NCI-H510A treated with DMSO at 0.1 percent for 48 hours (cell line): ENCODE measurements at places on chromosomes 3 and 15.

DNA sequence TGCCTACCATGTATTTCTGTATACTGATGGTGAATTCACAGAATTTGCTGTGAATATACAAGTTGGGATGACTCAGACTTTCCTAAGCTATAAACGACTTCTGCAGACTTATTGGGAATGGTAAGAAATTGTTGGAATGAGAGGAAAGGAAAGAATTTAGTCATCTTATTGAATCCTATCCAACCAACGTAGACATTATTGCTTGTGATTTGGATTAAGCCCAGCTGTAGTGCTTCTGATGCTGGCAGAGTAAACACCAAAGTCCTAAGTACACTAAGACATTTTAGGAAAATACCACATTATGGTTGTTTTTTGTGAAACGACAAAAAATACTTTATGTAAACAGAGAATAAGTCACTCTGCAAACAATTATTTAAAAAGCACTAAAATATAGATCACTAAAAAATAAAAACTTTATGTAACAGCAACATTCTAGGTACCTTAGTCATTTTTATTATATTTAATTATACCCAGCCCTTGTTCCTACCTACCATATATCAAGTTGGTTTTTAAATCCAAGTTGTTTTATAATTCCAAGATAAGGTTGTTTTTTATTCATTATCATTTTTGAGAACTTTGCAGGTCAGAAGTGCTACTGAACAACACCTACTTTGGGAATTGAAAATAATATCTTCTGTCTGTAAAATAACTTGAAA lies 99.2 kb upstream of the MLF1 start:
- no peak for DNase-seq

- no peak for DNase-seq
Observed at GRCh38 chr3:189312866-189313265, 141.1 kb downstream of the TPRG1 start.

- DNase-seq, result peak; percentile 2
Observed at GRCh38 chr15:73716417-73716816, 32.2 kb downstream of the CD276 start.

DNA sequence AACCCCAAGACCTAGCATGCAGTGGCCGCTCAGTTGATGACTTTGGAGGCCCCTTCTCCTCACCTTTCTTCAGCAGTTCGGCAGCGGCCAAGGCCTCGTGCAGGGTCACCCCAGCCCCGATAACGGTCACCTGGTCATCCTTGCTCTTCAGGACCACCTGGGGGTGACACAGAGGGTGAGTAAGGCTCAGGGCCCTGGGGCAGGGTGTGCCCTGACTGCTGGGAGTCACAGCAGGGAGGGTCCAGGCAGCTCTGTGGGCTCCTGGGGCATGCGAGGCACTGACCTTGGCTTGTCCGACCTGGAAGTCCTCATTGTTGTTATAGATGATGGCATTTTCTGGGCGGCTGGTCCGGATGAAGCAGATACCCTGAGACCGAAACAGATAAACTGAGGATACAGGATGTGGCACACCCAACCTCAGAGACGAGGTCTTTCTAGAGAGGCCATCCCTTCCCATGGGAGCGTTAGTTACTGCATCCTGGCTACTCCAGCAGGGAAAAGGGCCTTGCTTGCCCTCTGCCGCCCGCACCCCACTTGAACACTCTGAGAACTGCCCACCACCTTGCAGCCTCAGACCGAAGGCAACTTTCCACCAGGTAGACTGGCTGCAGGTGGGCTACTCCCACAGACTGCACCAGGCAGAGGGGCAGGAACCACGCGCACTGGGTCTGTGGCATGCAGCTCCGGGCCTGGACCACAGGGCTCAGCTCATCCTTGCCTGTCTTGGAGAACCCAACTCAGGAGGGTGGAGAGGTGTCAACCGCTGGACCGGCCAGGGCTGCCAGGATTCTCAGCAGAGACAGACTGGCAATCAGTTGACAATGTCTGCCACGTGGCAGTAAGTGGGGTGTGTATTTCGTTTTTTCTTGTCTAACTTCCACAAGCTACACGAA lies 27.6 kb downstream of the TKT start:
- no peak for DNase-seq

GRCh38 chr3:141228395-141228794 lies 3.2 kb upstream of the PXYLP1 start:
- peak; percentile 29 for DNase-seq

- no peak for DNase-seq
Observed at GRCh38 chr3:116963802-116964201, 254.2 kb downstream of the TUSC7 start.

DNA sequence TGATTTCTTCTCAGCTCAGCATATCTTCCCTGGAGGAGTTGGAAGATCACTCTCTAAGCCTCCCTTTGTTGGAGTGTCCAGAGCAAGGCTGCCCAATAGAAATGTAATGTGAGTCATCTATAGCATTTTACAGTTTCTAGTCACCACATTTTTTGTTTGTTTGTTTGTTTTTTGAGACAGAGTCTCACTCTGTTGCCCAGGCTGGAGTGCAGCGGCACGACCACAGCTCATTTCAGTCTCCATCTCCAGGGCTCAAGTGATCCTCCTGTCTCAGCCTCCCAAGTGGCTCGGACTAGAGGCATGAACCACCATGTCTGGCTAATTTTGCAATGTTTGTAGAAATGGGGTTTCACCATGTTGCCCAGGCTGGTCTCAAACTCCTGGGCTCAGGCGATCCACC lies 21.3 kb downstream of the KLHL6 start:
- DNase-seq, result no peak

DNA sequence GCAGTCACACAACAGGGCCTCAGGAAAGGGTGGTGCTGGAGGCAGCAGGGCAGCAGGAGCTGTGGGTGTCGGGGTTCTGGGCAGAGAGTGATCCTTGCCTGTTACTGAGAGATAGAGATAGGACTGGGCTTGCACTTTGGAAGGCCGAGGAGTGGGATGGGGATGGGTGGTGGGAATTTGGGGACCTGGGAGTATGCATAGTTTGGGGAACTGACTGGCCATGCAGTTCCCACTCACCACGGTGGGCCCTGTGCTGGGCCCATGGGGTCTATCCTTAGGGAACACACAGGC lies 192.5 kb upstream of the LINGO1 start:
- DNase-seq, result no peak

GRCh38 chr15:41990691-41991090 lies 18.3 kb upstream of the EHD4 start:
- DNase-seq, result no peak

GRCh38 chr15:70014860-70015490 lies 82.7 kb downstream of the TLE3 start:
- peak; percentile 61 for DNase-seq

- DNase-seq, result no peak
Observed at GRCh38 chr3:160435747-160436146, 13.8 kb downstream of the TRIM59 start.

DNA sequence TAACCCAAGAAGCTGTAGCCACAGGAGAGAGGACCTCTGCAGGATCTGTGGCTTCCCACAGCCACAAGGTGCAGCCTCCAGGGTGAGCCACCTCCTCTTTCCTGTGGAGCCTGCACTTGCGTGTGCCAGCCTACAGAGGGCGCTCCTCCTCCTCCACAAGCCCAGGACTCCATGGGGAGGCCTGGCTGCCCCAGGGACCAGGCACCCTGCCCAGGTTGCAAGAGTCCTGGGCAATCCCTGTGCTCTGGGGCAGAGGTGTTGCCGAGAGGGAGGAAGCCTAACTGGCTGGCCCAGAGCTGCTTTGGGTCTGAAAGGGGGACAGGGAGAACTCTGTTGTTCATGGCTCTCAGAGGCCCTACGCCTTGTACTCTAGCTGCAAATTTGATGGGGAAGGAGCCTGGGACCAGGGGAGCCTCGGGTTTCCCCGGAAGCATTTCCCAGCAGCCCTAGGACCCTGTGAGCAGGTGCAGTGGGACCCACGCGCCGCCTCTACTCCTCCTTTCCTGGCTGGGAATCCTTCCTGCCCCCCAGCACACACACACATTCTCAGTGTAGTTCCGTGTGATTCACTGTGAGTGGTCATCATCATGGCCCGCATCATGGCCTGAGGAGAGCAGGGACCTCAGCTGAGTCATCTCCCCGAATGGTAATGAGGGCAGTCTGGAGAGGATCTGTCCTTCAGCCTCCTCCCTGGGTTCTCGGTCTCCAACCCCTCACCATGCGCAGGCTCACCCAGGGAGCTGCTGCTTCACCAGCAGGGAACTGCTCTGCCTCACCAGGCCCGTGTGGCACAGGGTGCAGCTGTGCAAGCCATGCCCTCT lies 24.3 kb downstream of the TBC1D21 start:
- peak; percentile 4 for DNase-seq

DNA sequence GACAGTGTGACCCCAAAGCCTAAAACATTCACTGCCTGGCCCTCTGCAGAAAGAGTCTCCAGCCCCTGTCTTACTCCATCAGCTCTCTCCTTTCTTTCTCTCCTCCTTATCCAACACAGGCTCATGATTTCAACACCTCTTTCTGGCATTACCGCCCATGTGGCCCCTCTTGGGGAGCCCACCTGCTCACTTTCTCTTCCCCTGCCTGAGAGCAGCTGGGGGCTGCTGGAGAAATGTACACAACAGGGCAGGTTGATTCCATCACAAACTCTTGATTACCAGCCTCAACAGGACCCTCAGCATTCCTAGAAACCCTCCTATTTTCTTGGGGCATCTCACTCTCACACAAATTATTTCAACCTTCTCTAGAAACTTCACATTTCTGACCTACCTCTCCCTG lies 98.3 kb downstream of the ABHD5 start:
- DNase-seq, result no peak

GRCh38 chr3:197520311-197521276 lies 35.2 kb downstream of the BDH1 start:
- DNase-seq, result no peak

GRCh38 chr3:16177382-16177781 lies 2.9 kb downstream of the GALNT15 start:
- no peak for DNase-seq

GRCh38 chr3:189502676-189503257 lies 128.4 kb upstream of the TP63 start:
- DNase-seq, result no peak

GRCh38 chr3:117252208-117252607 lies 542.6 kb downstream of the TUSC7 start:
- DNase-seq, result peak; percentile 45

DNA sequence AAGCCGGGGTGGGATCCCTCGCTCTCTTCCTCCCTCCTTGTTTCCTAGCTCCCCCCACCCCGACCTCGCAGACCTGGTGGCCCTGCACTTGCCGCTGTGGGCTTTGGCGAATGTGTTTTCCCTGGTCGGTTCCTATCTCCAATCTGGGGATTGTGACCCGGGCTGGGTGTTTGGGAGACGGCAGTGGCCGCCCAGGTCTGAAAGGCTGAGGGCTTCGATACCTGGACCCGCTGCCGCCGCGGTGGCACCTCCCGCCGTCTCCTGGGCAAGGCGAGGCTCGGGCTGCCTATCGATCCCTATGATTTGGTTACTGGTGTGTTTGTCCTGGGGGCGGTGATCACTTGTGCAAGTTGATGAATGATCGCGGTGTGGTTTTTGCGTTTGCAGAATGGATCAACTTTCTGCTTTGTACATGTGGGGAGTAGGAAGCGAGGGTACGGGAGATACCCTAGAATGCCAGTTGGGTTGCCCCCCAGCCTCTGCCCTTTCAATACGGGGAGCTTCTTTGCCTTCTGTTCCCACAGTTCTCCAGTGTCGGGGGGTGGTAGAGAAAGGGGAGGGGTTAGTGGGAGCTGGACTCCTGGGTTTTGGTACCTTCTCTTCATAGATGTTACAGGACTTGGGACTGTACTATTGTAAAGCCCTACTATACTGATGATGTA lies 3.0 kb downstream of the BBX start:
- peak; percentile 17 for DNase-seq

DNA sequence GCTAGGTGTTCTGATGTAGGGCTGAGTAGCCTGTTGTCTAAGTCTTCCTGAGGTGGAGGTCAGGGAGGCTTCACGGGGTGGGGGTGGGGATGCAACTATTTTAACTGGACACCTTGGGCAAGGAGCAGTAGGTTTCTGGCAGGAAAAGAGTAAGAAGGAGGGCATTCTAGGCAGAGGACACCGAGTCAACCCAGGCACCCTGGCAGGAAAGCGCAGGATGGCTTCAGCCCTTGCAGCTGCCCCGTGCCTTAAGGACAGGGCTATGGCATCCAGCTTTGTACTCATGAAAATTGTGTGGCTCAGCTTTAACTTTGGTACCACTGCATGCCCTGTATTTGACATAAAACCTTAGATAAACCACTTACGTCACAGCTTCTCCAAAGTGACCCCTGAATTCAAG lies 6.4 kb upstream of the FILIP1L start:
- no peak for DNase-seq

DNA sequence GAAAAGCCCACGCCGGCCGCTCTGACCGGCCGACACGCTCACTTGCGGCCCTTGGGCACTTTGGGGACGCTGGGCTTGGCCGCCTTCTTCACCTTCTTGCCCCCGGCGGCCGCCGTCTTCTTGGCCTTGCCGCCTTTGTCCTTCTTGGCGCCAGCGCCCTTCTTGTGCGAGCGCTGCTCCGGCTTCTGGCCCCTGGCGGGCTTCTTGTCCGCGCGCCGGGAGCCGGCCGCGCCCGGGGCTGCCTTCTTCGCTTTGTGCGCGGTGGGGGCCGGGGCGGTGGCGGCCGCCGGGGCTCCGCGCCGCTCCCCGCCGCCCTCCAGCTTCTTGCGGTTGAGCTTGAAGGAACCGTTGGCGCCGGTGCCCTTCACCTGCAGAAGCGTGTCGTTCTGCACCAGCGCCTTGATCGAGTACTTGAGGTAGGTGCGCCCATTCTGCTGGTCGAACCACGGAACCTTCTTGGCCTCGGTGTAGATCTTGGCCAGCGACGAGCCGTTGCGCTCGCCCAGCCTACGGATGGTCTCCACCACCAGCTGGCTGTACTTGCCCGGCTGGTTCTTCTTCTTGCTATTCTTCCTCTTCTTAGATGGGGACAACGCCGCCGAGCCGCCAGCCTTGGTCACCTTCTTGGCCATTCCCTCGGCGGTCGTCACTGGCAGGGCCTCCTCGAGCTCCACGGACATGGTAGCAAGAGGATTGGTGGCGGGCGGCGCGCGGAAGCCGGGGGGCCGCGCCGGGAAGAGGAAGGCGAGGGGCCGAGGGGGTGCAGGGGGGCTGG lies 36.7 kb downstream of the HMCES start:
- DNase-seq, result no peak
